ENCODE measurements at places on chromosomes 16 and 17. TPM values are rescaled to one million over a fixed set of nuclear protein-coding genes. Genes with fewer than 3 reads are reported as not detected.

ABI3 gene
- total RNA-seq = 6.3 TPM

TM4SF5 gene
- not detected for total RNA-seq

- no peak for DNase-seq
These were observed 473 bp downstream of the SUPT6H start for GRCh38 chr17:28662527-28662829.

DNA sequence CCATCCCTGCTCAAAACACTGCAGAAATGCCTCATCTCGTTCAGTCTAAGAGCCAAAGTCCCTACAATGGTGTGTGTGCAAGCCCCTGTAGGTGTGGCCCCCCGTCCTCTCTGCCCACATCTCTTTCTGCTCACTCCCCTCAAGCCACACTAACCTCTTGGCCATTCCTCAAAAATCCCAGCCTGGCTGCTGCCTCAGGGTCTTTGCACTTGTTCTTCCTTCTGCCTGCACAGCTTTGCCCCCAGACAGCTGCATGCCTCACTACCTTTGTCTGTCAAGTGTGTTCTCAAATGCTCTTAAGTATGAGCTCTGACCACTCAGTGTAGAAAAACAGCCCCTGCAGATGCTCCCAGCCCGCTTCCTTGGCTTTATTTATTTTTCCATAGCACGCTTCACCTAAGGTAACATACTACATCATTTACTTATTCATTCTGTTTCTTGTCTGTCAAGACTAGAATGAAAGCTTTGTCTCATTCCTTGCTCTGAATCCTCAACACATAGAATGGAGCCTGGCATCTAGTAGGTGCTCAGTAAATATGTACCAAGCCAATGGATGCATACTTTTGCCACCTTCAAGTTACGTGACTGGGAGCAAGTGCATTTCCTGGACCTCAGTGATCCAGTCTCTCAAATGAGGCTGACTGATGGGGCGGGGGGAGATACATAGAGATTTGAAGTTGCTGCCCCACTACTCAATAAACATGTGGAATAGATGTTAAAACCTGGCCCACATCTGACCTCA, 38.1 kb downstream of the RAI1 start:
- no peak for DNase-seq

- no peak for DNase-seq
These were observed 18.4 kb downstream of the TRAP1 start for GRCh38 chr16:3698941-3699340.

KRTAP9-4 gene
- not detected for total RNA-seq

CCL16 gene
- not detected for total RNA-seq

DNA sequence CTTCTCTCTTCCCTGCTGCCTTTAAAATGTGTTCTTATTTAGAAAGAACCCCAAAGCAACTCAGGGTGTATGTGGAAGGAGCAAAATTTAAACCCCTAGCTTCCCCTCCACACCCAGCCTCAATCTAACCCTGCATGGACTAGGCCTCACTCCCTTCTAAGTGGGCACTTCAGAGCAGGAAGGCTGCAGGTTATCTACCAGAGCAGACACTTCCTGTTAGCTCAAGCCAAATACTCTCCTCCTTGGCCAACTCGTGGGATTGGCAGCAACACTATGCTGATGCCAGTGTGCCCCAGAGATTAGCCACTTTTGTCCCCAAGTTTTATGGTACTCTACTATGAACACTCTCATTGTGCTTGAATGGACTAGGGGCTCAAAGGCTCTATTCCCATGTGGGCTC, 35.6 kb downstream of the CCDC42 start:
- DNase-seq = no peak

DNA sequence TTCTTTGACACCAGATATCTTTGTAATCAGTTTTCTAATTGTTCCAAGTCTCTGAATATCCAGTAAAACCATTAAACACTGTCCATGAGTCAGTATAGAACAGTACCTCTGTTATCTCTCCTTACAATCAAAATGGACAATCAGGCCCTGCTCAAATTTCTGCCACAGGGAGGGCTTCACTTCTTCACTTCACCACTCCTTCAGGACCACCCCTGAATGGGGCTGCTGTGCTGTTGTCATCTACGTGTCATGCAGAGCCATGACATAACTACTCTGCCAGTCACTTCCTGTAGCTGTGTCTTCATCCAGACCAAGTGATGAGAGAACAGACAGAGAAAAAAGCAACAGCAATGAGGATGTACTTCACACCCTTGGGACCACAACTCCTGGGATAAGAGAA, 116.9 kb downstream of the TANC2 start:
- no peak for DNase-seq

GRCh38 chr17:77325577-77326075, 184.9 kb downstream of the SEC14L1 start:
- DNase-seq = no peak

GRCh38 chr16:88940862-88941817, 35.9 kb downstream of the CBFA2T3 start:
- DNase-seq = peak; percentile 69

DNA sequence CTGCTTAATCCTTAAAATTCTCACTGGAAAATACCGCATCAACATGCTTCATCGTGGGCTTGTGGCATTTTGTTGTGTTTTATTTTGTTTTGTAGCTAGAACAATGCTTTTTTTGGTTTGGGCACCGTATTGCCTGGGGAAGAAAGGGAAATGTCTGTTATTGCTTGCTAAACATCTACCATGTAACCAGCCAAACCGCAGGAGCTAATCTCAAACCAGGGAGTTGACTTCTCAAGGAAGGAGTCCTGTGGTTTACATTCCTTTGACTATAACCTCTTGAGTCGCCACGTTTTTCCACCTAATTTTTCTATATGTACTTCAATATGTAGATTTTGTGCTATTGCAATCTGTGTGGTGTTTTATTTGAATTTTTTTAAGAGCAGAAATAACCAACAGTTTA, 593.5 kb upstream of the SOX9 start:
- DNase-seq = no peak

DNA sequence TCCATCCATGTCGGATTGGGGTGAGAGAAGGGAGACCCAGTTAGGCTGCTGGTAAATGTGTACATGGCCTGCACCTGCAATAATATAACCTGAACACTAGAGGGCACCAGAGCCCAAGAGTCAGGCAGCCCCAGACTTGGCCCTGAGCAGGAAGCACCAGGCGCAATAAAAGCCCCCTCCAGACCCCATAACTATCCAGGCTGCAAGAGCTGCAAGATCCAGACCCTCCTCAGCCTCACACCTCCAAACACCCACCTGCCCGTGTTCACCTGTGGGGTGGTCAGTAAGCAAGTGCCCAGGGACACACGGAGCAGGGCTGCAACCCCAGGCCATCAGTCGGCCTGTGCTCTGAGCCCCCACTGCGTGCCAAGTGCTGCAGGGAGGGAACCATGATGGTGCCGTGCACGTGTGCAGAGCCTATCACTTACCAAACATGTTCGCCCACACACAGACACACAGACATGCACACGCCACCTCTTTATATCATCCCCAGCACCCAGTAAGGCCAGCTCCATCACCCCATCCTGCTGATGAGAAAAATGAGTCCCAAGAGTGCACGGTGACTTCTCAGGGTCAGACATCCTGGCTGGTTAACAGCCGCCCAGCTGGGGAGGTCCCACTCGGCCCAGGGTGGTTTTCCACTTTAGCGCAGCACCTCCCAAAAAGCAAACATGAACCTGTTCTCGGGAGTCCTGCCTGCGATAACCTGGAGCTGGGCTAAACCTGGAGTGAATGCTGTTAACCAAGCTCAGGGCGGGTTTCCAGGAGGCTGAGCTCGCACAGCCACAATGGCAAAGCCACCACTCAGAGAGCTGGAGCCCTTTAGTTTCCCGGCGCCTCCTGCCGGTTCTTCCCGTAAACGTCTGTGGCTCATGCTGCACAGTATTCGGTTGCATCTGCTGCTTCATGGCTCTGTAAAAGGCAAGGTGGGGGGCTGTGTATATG, 439.8 kb downstream of the SOX9 start:
- DNase-seq = no peak

ZG16 gene
- not detected for total RNA-seq

GRCh38 chr16:52383119-52383518, 163.8 kb downstream of the TOX3 start:
- DNase-seq = no peak

- DNase-seq = no peak
These were observed 13.9 kb downstream of the PER1 start for GRCh38 chr17:8138374-8138671.

KIF18B gene
- 2.5 TPM for total RNA-seq

TMEM231 gene
- total RNA-seq = 4.4 TPM
